ENCODE measurements at places on chromosomes 12 and 14.

DNA sequence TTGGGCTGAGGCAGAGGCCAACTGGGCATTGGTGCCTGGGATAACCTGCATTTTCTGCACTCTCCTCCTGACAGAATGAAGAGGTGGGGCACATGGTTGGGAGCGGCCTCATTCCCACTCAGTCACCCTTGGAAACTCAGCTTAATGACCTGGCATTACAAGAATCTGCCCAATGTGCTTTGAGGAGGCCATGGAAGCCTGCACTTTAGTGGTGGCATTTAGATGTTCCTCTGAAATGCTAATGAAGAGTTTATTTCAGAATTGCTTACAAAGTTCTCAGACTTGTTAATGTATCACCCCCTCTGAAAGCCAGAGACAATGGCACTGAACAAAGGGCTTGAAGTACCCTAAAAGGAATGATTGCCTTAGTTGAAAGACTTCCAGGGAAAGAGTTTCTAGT, 71.4 kb upstream of the PARP11 start:
- no peak for DNase-seq

- DNase-seq: no peak
These were observed 1590.5 kb upstream of the TMEM132C start for GRCh38 chr12:126676434-126676833.

- no peak for DNase-seq
These were observed 230.5 kb upstream of the KITLG start for GRCh38 chr12:88810806-88811205.

GRCh38 chr12:13206560-13206897, 10.0 kb downstream of the EMP1 start:
- no peak for DNase-seq

DNA sequence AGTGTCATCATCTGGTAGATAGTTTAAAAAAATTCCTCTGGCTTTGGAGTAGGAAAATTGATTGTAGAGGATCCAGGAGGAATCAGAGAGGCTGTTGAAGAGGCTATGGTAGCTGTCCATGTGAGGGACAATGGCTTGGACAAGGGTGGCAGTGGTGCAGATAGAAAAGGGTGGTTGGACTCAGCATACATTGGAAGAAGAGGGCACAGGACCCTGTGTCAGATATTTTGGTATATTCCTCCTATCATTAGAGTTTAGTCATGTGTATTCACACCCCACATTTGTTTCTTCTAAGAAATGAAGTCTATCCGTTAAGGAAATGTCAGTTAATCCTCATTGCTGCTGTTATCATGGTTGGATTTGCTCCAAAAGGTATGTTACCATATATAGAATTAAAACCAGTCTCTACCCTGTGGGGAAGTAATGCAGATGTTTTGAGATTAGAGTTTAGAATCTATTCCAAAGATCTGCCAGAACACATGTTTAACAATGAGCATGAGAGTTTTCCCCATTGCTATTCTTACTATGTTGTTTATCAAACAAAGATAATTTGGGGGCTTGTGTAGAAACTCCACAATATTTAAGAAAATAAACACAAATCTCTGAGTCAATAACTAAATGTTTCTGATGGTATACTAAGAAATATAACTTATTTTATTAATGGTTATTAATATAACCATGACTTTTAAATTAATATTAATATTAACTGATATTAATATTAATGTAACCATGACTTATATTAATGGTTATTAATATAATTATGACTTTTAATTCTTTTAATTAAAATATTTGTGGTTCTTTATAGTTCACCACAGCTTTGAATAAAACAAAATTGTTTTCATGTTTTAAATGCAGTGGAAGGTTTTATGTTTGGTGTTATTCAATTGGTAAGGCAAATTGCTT, 80.9 kb downstream of the CRADD start:
- DNase-seq: no peak

DNA sequence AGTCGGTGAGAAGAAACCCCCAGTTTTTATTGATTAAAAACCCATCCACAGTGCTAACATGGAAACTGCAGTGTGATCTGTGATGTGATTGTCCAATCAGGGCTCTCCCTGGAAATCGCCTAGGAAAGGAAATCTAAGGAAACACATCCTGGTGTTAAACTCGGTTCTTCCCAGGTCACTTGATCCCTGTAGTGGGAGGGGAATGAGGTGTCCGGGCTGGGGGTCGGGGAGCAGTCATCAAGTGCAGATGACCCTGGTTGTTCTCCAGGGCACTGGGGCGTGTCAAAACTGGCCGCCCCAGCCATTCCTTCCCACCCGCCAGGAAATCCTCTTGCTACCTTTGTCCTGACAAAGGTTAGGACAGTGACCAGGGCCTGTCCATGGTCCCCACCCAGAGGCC, 20.8 kb downstream of the RAB35 start:
- DNase-seq: no peak

- no peak for DNase-seq
These were observed 608.4 kb downstream of the FSCB start for GRCh38 chr14:43898687-43899086.

DNA sequence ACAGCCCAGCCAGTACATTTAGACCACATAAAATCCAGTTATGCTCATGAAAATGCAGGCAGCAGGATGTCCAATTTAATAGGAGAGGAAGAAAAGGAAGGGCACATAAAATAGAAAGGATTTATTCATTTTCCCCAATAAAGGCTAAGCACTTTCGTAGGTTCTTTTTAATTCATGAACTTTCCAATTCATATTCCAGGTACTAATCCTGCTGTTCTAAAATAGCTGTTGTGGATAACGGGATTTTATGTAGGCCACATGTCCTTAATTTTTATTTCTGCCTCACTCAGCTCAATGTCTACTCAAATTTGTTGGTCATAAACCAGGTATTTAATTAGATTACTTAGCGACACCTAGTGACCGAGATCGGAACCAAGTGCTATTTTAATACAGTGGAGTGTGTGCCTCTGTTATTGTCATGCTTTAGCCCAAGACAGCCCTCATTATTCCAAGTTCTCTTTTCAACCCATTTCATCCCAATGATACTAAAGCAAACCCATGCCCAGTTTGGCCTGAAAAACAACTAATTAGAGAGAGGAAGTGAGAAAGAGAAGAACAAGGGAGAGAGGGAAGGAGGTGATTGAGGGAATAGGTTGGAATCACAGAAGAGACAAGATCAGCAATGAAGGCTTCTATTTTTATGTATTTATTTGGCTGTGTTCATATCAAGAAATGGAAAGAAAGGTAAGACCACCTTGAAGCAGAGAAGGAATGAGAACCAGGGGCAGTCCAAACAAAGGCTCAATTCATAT, 45.9 kb upstream of the IFNG-AS1 start:
- peak; percentile 37 for DNase-seq

GRCh38 chr12:66516133-66516532, 162.7 kb downstream of the GRIP1 start:
- DNase-seq: no peak

DNA sequence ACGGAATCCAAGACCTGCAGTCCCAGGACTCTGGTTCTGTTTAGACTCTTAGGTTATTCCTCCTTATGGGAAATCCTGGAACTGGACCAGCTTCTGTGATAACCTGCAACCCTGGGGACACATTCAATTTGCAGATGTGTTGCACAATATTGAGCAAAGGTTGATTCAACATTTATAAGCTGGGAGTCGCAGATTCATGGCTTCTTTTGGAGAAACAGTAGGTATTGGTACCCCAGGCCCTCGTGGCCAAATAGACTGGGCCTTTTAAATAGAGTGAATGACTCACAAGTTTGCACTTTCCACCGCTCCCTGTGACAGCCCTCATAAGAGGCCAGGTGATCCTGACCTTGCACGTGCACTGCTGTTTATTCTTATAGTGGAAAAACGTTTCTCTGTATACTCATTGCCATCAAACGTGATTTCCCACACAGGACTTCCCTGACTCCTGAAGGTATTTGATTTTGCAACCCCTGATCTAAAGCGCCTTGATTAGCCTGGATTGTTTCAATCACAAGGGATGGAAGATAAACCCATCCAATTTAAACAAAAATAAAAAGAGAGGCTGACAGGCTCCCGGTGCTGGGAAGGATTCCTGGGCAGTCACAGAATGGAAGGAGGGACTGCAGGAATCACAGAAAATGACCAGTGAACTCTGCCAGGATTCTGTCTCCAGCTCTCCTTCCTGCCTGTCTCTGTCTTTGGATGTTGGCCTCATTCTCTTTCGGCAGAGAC, 98.0 kb downstream of the VCPKMT start:
- DNase-seq: no peak

GRCh38 chr12:76545486-76545885, 14.1 kb downstream of the OSBPL8 start:
- no peak for DNase-seq

GRCh38 chr12:86985298-86985697, 729.1 kb upstream of the MGAT4C start:
- DNase-seq: no peak

DNA sequence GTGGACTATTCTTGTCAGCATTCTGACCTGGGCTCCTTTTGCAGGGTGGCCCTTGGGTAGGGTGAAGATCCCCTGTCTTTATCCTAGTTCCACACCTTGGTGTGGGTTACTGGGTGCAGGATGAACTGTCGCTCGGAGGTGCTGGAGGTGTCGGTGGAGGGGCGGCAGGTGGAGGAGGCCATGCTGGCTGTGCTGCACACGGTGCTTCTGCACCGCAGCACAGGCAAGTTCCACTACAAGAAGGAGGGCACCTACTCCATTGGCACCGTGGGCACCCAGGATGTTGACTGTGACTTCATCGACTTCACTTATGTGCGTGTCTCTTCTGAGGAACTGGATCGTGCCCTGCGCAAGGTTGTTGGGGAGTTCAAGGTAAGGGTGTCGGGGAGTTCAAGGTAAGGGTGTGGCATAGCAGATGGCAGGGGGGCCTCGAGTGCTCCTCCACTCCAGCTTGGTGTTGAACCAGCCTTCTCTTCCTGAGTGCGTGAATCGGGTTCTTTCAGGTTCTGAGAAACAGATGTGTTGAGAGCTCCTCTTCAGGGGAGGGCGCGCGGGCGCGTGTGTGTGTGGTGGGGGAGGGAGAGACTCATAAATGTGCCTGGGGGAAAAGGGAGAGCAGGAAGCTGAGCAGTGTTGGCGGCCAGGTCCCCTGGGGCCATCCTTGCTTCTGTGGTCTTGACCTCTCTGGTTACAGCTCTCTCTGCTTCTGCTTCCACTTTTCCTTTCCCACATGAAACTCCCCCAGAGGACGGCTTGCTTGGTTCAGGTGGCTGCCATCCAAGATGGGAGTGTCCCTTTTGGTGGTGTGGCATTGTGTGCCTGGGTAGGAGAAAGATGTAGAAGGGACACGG, 4.0 kb downstream of the ATG101 start:
- DNase-seq: no peak

DNA sequence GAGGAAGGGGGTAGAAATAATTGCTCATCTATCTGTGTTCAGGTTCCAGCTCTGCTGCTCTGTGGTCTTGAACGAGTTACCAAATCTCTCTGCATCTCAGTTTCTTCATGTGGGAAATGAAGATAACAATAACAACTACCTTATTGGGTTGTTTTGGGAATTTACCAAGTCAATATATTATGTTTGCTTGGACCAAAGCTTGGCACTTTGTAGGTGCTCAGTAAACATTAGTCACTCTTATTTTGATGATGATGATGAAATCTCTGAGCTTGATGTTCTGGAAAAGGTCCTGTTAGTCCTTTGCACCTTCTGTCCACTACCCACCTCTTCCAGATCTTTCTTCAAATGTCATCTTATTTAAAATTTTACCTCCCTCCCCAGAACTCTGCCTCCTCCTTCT, 15.9 kb downstream of the RPH3A start:
- DNase-seq: no peak

GRCh38 chr14:53432378-53432802, 279.3 kb upstream of the DDHD1 start:
- no peak for DNase-seq

DNA sequence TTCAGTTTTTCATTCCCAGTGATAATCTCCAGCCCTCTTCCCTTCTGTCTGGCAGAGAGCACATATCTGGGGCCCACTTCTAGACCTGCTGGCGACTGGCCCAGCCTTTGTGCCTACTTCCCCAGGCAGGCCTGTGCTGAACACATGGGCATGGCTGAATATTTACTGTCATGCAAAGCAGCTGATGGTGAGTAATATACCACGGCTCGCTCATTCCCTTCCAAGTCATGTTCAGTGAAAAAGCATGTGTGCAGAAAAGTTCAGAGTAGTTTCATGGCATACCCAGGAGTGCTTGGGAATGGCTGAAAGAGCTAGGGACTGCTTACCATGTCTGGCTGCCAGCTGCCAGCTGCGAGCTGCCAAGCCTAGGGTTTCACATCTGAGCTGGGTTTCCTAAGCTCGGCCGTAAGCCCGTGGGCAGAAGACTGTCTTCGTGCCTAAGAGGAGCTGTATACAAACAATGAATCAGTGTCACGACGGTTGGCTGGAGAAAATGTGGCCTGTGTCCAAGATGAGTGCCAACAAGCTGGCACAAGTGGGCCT, 179.9 kb upstream of the PELI2 start:
- peak; percentile 11 for DNase-seq

GRCh38 chr12:88509851-88510250, 70.4 kb downstream of the KITLG start:
- no peak for DNase-seq

DNA sequence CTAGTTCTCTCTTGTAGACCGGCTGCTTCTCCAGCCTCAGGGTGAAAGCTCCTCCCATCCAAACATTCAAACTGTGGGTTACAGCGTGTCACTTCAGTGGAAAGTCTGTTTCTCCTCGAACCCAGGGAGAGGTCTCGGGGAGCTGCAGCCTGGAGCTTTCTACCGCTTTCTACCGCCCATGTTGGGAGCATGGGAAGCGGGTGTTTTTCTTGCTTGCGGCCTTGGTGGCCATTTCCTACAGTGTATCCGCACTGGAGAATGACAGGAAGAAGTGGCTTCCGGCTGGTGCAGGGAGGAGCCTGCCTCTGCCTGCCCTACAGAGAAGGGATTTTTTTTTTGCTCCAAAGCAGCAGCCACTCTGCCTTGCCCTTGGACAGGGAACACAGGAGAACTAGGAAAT, 21.2 kb downstream of the ZFP36L1 start:
- DNase-seq: no peak

Measured in GM04503 (cell line).